Natural killer cell treated with Interleukin-12 subunit alpha and Interleukin-12 subunit beta and Interleukin-15 and Interleukin-18, amount 100 ng/mL, for 72 hours (primary cell): ENCODE measurements at places on chromosomes 6 and 20.
A peak's percentile ranks its signal among the peaks of the same experiment; 100 is the strongest.

DNA sequence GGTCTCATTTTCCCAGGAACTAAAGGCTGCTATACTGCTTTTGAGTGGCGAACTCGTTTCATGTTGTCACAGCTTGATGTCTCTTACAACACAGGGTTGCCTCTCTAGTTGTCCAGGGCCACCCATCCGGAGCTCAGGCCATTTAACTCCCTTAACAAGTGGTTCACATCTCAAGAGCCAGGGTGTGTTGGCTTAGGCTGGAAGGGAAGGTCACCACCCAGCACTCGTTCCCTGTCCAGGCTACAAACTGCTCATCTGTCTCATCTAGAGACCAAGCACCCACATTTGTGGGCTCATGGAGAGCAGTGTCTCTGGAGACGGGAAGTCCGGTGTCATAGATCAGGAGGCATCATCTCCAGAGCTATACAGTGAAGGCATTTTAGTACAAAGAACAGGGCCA is 106.8 kb upstream of the EXOC2 start:
- no peak for DNase-seq

DNA sequence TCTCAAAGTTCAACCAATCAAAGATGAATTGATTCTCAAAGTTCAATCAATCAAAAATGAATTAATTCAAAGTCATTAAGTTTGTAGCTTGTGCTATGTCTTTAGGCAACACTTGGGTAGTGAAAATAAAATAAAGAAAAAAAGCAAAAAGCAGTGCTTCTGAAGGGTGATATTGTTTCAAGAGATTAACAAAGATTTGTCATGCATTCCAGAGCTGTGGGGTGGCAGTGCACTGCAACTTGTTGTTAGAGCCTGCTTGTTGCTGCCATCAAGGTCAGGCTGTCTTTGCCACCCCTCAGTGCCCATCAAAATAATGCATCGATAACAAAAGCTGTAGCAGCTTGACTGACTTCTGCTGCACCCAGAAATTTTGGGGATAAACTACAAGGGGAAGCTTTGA is 128.6 kb downstream of the RNF144B start:
- no peak for DNase-seq

DNA sequence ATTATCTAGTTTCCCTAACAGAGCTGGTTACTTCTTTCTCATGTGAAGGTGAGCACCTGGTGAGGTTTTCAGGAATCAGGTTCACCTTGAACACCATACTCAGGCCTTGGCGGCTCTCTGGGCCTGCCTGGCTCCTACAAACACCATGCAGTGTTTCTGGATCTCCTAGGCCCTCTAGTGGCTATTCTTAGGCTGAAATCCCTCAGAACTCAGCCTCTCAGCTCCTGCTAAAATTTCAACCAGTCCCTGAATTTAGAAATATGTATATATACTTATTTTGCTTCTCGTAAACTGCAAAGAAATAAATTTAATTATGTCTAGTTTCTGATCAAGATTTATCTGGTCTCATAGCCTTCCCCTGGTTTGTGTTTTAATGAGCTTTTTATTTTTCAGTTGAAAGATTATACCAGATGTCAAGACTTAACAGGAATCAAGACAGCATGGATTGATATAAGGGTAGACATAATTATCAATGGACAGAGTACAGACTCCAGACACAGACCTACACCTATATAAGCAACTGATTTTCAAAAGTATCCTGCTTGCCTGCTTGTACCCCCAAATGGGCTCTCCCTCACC is 55.9 kb downstream of the ANKEF1 start:
- DNase-seq = no peak

- no peak for DNase-seq
Measured at GRCh38 chr6:20109526-20109925, 102.7 kb downstream of the MBOAT1 start.

GRCh38 chr6:87099472-87099871 is 4.6 kb upstream of the CGA start:
- no peak for DNase-seq

DNA sequence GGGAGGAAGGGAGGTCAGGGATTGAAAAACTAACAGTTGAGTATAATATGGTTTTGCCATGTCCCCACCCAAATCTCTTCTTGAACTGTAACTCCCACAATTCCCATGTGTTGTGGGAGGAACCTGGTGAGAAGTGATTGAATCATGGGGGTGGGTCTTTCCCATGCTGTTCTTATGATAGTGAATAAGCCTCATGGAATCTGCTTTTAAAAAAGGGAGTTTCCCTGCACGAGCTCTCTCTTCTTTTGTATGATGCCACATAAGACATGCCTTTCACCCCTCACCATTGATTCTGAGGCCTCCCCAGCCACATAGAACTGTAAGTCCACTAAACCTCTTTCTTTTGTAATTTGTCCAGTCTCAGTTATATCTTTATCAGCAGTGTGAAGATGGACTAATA is 833.4 kb upstream of the MAP3K7 start:
- DNase-seq = no peak

GRCh38 chr20:19850198-19850533 is 92.1 kb downstream of the RIN2 start:
- no peak for DNase-seq

DNA sequence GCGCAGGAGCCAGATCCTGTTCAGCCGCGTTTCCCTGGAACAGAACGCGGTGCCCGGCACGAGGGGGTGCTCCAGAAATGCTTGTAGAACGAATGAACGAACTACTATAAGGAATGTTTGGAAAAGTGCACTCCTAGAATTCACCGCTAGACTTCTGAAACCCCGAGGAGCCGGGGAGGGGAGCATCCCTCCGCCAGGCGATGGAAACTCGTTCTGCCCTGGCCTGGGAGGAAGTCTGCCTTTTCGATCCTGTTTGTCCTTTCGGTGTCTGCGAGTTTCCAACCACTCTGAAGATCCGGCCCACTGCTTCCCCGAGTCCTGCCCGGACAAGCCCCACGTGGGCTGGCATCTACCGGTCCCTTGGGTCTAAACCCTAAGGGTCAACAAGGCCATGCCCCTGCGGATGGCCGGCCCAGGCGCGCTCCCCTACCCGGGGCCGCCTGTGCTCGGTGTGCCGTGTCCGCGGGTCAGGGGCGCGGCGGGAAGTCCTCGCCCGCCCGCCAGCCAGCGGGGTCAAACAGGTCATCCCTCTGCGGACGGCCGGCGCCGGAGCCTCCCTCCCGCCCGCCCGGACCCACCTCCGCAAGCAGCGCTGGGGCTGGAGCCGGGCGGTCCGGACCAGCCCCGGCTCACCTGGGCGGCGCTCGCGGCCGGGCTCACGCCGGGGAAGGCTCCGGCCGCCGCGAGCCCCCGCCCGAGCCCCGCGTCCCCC is 526 bp downstream of the SULF2 start:
- no peak for DNase-seq

DNA sequence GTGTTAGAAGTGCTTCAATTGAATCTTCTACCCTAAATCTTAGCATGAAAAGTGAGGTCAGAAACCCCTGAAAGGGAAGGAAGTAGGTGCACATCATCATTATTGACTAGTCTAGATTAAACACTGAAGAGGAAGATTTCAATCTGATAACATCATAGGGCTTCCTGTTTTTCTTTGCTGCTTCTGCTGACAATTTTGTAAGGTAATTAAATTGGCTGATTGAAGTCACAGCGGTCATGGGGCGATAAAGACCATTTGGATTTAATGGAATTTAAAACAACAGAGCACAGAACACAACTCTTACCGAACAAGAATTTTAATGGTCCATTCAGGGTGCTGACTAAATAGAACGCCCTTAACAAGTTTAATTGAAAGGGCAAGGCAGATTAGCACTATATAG is 11.3 kb downstream of the GRIK2 start:
- DNase-seq = no peak

DNA sequence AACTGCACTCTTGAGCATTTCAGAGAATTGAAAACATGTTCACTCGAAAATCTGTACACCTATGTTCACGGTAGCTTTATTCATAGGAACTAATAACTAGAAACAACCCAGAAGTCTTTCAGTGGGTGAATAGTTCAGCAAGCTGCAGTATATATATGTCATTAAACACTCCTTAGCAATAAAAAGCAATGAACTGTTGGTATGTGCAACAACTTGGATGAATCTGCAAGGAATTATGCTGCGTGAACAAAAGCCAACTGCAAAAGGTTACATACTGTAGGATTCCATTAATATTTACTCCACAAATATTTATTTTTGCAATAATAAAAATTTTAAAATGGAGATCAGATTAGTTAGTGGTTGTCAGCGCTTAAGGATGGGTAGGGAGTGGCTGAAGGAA is 22.1 kb upstream of the FKBP1A start:
- DNase-seq = no peak

DNA sequence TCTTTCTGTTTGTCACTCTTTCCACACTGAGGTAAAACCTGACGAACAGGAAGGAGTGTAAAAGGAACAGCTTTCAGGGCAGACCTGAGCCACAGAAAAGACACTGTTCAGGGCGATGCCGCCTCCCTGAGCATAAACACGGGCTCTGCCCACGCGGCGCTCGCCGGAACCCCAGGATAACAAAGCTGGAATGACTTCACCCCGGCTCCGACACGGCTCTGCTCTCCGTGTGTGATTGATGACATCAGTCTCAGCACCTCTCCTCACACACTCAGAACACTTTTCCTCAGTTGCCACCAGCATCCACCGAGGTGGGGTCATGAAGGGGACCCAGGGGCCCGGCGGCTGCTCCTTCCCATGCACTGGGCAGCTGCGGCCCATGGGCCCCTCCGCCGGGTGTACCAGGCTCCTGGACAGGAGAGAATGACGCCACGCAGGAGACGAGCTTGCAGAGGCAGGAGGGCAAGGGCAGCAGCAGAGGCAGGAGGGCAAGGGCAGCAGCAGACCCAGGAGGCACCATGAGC is 43.6 kb downstream of the DLL1 start:
- peak; percentile 23 for DNase-seq

GRCh38 chr6:112501705-112502104 is 154.6 kb downstream of the RFPL4B start:
- DNase-seq = no peak

GRCh38 chr20:53929974-53930650 is 140.3 kb downstream of the BCAS1 start:
- no peak for DNase-seq

- DNase-seq = no peak
Measured at GRCh38 chr20:46108435-46108841, 9.7 kb upstream of the CD40 start.

DNA sequence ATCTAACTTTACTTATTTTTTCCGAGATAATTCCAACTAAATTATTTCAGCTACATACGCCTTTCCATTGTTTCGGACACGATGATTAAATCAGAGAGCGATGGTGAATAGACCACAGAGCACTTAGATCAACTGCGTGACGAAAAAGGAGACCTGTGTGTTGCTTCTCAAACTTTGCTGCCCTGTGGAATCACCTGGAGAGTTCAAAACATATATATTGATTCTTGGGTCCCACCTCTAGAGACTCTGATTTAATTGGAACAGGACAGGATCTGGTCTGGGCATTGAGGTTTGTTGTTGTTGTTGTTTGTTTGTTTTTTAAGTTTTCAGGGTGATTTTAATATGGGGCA is 401 bp upstream of the TNFRSF21 start:
- no peak for DNase-seq

GRCh38 chr20:56229812-56230211 is 18.7 kb upstream of the MC3R start:
- no peak for DNase-seq

DNA sequence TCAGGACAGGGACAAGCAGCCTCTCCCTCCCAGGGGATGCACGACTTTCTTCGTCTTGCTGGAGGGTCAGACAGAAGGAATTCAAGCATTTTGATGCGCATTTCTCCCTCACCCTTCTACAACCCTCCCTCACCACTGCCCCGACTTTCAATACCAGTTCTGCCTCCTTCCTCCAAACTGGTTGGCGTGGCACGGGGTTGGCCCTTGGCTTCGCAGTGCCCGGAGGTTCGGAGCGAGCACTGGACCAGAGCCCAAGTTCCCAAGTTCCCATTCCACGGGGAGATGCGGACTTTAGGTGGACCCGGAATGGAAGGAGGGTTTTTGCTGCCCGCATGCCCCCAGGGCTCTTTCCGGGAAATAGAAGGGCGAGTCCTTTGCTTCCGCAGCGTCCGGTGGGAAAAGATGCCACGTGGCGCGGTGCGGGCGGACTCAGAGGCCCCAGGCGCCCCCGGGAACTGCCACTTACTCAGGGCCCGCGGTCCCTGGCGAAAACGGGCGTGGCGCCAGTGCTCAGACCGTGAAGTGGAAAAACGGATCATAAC is 8.0 kb upstream of the LAMP5 start:
- DNase-seq = no peak

DNA sequence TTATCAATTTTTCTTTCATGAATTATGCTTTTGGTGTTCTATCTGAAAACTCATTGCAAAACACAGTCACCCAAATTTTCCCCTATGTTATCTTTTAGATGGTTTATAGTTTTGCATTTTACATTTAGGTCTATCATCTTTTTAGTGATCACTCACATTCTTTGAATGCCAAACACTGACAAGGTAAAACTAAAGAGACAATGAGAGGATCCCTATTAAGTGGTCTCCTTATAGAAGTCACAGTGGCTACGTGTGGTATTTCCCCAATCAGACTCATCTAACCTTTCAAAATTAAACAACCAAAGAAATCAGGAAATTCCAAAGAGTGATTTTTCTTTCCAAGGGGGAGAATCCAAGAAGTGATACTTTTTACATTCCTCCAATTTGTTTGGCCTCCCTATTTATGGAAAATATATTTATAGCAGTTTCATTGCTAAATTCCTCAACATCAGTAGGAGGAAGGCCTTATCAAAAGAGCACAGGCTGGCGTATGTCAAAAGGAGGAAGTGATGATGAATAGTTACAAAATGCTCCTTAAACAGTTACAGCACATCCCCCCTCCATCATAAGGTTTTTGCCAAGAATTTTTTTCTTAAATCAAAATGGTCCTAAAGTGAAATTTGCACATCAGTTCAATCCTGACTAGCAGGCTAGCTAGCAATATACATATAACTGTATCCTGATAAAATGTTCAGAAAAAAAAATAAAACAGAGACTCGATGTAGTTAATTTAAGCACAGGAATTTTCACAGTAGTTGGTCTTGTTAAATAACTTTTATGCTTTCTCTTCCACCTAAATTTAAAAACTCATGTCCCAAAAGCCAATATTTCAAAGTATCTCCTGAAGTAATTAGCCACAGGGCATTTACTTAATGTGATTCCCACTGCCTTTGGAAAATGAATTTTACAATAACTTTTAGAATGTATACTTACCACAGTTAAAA is 76.2 kb upstream of the IPCEF1 start:
- DNase-seq = no peak

DNA sequence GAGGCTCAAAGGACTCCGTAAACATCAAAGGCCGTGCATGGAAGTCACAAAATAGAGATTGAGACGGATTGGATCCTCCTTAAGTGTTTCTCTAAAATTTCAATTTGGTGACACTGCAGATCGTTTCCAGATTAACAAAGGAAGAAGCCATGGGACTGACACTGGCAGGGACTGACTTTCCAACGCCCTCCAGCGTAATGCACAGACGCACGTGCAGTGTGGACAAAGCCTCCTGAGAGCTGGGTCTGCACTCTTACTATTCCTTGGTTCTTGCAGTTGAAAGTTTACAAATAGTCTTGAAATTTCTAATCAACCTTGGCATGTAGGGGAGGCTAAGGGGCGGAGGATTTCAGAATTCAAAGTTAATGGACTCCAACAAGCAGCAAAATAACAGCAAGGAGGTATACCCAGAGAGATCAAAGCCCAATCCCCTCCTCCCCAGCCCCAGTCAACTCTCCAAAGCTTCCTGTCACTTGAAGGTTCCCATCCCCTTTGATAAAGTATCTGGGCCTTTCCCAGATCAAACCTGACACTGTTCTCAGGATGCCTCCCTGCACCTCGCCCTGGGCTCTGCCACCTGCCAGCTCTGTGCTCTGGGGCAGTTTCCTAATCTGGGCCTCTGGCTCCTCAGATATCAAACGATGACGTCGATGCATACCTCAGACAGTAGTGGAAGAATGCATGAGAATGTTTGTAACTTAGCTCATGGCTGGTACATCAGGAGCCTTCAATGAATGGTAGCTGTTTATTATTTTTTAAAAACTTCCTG is 106.5 kb upstream of the TRAF3IP2 start:
- DNase-seq = no peak
